ENCODE measurements at places on chromosomes 6 and 20.

DNA sequence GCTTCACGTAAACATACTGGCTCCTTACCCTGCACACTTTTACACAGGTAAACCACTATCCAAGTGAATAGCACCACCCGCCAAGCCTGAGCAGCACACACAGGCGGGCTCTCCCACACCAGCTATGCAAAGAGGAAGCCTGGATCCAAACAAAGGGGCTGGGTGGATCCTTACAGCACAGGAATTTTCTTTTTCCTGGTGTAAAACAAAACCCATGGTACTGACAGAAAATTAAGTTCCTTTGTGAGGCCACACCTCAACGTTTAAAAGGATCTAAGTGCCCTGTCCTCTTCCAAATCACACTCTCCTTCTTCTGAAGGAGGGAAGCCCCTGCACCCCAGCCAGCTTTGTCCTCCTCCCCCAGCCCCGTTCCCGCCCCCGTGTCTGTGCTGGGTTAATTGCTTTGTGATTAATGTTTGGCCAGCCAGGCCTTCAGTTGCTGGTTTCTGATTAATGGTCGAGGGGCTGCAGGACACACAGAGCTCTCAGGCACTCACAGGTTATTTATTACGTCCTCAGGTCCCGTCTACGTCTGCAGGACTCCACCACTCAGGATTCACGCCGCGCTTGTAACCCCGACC, 6.1 kb downstream of the DACT2 start:
- no peak for DNase-seq

DNA sequence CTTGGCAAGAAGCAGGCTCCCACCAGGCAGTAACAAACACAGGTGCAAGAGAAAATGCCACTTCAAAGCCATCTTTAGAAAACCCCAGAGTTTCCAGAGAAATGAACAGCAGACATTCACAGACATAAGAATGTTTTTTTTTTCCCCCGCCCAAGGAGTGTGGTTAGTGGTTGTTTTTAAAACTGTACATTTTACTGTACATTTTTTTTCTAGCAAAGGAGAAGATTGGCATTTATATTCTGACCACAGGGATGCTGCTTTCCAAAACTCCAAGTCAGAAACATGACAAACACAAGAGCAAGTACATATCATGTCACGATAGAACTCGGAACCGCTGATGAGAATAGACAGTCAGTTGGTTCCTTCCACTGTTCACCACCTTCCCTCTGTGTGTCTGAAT, 197.9 kb downstream of the LRFN2 start:
- no peak for DNase-seq

DNA sequence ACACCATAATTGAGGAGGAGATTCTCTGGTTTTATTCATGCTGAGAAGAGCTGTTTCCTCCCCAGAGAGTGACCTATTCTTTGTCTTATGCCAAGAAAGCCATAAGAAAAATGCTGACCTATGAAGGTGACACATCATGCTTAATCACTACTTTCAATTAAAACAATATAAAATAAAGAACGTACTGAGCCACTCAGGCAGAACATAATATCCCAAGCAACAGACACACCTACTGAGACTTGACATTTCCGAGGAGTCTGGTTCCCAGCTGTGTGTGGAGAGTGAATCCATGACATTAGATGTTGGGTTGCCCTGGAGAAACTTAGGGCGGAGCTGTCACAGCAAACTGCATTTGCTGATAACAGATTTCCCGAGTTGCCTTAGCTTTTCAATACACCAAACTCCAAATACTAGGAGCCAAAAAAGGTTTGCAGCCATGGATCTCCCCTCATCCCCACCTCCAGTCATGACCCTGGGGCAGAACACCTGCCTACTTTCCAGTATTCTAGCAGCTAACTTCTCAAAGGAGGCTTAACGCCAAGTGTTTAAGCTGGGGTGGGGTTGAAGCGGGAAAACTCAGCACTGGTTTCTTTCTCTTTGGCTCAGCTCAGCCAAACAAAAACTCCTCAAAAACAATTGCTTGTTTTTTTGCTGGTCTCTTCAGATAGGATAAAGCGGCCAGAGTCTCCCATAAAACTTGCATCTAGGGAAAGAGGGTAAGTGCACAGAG, 92.2 kb downstream of the BACH2 start:
- DNase-seq = no peak

DNA sequence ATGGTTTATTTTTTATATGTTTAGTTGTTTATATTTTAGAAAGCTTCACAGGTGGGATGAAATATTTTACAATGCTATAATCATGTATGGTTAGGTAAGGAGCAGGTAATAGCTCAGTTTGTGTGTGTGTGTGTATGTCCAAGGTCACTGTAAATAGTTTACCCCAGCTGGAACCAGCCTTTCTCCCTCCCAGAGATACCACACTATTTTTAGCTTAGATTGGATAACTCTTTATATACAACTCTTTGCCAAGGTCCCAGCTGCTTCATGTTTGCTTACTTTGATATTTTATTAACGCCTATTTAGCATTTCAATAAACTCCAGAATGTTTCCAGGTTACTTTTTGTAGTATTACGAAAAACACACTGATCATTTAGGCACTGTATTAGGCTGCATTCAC, 1.8 kb upstream of the PEX7 start:
- DNase-seq = no peak

DNA sequence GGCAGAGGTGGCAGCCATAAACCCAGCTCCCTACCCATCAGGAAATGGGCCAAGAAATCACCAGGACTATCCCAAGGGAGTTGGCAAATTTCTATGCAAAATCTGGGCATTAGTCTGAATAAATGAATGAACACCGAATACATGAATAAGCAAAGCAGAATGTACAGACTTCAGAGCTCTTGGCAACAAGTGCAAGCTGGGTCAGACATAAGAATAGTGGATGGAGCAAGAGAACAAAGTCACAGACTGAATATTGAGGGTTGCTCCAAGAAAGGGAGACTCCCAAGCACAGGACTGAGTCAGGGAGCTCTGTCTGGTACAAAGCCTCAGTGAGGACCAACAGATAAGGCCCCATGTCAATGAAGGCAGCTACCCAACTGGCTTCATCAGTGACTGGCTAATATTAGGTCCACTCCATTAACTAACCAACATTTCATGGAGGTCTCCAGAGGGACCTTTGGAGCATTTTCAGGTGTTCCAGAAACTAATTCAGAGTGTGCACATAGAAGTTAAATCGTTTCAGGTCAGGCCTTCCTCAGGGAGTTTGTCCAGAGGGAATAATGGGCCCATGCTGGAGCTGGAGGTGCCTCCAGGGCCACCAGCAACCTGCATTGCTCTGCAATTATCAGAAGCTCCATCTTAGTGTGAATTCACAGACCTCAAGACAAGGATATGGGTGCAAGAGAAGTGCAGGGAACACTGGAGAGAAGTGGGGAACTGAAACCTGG, 191.5 kb upstream of the RALGAPA2 start:
- no peak for DNase-seq

- no peak for DNase-seq
Measured at GRCh38 chr6:12047792-12048432, 35.8 kb downstream of the HIVEP1 start.

- no peak for DNase-seq
Measured at GRCh38 chr20:62056377-62056776, 9.3 kb downstream of the TAF4 start.

DNA sequence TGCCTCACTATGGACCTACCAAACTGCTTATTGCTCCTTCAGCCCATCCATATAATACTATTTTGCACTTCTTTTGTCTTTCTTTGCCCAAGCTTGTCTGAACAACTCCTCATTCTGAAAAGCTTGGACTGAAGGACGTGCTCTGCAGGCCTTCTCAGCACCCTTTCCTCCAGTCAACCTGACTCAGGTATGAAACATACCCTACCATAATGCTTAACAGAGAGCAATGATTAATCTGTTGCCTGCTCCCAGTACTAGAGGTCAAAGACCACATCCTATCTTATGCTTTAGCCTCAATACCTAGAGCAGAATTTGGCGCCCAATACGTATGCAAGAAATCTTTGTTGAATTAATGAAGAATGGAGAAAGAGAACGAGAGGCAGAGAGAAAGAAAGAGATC, 55.2 kb downstream of the ATXN1 start:
- DNase-seq = no peak

DNA sequence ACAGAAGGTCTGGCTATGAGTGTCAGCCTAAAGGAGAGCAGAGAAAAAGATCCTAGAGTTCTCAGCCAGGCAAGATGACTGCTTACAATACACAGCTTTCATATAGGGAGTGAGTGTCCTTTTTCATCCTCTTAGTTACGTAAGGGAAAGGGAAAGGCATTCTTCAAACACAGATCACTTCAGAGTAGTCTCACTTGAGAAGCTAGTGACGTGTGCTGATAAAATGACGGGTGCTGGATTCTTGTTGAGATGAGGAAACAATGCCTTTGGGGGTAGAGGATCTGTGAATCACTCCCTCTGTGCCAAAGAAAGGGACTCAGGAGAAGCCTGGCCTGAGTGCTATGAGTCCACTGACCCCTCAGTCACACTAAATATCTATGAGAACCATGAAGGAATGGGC, 117.3 kb downstream of the QRSL1 start:
- no peak for DNase-seq

- DNase-seq = no peak
Measured at GRCh38 chr20:4508773-4509172, 212.9 kb upstream of the PRND start.

GRCh38 chr6:148593813-148594170, 153.0 kb upstream of the UST start:
- DNase-seq = no peak

DNA sequence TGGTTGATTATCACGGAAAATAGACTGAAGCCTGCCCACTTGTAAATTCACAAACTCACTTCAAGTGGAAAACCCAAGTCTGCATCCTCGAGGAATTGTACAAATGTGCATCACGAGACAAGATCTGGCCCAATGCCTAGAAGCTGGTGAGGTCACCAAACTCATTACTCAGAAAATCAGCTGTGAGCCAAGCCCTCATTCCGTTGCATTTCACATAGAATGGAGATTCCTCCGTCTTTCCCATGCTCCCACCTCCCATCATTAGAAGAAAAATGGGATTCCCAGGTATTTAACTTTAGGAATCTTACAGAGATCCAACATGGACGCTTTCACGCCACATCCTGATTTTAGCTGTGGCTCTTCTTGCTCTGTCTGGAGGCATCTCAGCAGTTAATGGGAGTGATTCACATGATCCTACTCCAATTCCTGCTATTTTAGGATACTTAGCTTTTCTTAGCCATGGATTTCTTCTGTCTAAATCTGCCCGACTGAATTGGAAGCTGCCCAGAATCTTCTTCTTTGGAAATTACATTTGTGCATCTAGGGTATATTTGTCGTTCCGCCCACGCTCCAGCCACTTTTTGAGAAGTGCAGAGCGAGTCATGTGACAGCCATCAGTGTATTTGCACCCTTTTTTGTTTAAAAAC, 68.7 kb upstream of the STMND1 start:
- no peak for DNase-seq

- no peak for DNase-seq
Measured at GRCh38 chr6:114049367-114049966, 78.5 kb upstream of the HDAC2 start.

DNA sequence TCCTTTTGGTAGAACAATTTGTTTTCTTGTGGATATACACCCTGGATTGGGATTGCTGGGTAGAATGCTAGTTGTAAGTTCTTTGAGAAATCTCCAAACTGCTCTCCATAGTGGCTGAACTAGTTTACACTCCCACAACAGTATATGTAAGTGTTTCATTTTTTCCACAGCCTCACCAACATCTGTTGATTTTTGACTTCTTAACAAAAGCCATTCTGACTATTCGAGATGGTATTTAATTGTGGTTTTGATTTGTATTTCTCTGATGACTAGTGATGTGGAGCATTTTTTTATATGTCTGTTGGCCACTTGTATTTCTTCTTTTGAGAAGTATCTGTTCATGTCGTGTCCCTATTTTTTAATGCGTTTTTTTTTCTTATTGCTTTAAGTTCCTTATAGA, 444.1 kb downstream of the CBLN4 start:
- no peak for DNase-seq

DNA sequence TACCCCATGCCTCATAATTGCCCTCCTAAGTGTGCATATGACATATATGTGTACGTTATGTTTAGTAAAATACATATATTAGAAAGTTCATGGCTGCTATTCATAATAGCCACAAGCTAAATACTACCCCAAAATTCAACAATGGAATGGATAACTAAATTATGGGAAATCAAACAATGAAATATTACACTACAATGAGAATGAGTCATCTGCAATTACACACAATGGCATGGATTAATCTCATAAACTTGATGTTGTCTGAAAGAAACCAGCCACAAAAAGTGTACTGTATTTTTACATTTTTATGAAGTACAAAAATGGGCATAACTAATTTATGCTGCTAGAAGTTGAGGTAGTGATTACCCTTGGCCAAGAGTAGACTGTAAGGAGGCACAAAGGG, 477.0 kb downstream of the HAO1 start:
- no peak for DNase-seq

DNA sequence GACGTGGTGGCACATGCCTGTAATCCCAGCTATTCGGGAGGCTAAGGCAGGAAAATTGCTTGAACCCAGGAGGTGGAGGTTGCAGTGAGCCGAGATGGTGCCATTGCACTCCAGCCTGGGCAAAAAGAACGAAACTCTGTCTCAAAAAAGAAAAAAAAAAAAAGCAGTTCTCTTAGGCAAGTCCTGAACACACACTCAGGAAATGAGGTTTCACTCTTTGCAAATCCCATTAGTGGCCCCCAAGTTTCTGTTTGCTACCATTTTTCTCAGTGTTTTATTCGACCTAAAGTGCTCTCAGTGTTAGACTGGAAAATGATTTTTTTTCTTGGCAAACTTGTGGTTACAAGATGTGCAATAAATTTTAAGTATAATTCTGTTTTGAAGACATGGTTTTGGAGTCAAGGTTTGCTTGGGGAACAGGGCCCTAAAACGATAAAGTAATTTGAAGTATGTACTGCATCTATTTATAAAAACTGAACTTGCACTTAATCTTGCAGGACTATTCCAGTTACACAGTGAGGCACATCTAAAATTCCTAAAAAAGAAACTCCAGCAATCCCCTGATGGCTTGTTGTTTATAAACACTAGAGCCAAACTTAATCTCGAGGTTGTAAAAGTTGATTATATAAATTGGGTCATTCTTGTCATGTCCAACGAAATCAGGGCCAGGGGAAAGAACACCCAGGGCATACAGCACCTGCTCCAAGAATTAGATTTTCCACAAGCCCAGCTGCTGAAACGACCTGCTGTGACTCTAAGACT, 42.6 kb downstream of the MAP1LC3A start:
- no peak for DNase-seq

DNA sequence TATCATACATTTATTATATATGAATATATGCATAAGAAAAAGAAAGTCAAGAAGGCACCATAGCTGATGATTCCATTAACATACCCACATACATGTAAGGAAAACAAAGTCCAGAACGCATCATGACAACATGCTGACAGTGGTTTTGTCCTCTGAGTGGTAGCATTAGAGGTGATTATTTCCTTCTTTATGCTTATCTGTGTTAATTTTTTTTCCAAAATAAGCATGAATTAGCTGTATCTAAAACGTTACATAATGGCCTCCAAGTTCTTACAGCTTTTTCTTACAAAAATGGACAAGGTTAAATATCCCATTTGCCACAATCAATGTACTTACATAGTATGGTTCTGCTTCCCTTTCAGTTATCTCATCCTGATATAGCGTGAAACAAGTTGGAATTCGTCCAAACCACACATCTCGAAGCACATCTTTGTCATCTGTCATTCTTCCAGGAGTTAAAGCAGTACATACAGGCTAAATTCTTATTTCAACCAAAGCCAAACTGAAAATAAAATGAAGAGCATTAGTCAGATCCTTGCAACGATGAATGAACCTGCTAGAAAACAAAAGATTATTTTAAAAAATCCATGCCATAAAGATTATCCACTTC, 9.7 kb downstream of the ATG5 start:
- DNase-seq = no peak

Measured in COR-L47 (cell line).